Osteoblast (primary cell): ENCODE measurements at places on chromosomes 11 and 22. TPM values are rescaled to one million over a fixed set of nuclear protein-coding genes. Genes with fewer than 3 reads are reported as not detected.
A peak's percentile ranks its signal among the peaks of the same experiment; 100 is the strongest.

GRCh38 chr11:96051820-96052219, 127.9 kb upstream of the MTMR2 start:
- no peak for DNase-seq

- DNase-seq = no peak
These were observed 6.1 kb upstream of the RNASEH2C start for GRCh38 chr11:65726660-65727059.

CELF1 gene
- 136 and 148 TPM in 2 replicates for total RNA-seq

DNA sequence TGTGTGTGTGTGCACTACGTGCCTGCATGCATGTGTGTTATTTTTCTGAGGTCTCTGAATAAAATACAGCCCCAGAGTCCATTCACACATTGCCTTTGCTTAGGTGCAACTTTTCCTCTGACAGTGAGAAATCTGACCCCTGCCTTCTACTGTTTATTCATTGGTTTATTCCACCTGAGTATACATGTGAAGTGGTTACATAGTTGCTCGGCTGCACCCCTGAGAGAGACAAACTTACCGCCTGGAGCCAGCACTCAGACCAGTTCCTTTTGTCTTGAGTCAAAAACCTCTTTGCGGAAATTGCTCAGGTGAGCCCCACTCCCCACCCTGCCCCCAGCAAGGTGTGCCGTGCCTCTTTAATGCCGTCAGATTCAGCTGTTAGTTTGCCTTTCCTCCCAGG, 363.6 kb downstream of the BRD1 start:
- DNase-seq = no peak

GRCh38 chr22:28329186-28330073, 350.2 kb downstream of the TTC28 start:
- DNase-seq = no peak

EIF3M gene
- 350 and 378 TPM in 2 replicates for total RNA-seq

GRCh38 chr22:22368516-22368915, 123.9 kb downstream of the VPREB1 start:
- no peak for DNase-seq

DNA sequence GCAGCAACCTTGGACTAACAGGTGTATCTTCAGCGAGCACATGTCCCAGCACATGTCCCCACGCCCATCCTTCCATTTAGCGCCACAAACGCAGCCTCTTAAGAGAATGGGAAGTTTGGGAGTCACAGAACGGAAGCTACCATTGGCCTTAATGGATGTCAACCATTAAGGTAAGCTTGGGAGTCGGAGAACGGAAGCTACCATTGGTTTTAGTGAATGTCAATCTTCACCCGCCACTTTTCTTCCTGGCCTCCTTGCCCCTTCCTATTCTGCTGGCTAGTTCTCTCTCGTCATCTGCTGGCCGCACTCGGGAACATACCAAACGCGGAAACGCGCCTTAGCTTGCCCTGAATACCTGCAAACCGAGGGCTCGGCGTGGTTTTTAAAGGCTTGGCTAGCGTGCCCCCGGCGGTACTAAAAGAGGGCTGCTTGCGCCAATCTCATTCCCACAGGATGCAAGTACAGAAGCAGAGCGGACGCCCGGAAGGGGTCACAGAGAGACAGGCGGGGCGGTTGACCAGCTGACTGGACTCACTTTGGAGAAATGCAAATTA, 24.3 kb downstream of the GLYATL1 start:
- DNase-seq = peak; percentile 26
